ENCODE measurements at places on chromosomes 16 and 17.

DNA sequence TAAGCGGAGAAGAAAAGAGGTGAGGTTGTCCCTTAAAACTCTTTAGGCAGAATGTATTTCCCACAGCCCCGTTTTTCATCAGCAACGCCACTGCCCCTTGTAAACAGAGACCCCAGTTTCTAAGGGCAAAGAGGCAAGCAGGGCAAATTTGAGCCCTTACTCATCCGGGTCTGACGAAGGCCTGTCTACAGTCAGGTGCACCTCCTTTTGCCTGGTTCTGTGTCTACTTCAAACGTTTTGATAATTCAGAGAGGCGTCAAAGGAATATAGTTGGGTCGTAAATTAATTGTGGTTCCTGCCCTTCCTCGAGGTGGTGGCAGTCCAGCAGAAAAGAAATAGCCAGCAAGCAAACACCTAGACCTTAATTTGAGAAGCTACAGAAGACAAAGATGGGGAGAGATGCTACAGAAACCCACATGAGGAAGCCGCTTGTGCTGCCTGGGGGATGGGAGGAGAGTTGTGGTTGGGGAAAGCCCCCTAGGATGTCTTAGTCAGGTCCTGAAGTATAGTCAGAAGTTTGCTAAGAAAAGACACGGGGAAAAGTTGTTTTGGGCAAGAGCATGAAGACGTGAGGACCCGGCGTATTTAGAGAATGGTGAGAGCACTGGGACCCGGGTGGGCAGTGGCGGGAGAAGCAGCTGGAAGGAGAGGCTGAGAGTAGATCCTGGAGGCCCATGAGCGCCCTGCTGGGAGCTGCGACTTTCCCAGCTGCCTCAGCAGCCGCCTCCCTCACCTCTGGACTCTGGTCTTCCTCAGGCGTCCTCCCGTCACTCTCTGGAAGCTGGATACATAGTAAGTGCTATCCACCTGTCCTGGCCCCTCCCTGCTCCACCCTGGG lies 2.4 kb downstream of the FBRS start:
- peak; percentile 87 for DNase-seq

DNA sequence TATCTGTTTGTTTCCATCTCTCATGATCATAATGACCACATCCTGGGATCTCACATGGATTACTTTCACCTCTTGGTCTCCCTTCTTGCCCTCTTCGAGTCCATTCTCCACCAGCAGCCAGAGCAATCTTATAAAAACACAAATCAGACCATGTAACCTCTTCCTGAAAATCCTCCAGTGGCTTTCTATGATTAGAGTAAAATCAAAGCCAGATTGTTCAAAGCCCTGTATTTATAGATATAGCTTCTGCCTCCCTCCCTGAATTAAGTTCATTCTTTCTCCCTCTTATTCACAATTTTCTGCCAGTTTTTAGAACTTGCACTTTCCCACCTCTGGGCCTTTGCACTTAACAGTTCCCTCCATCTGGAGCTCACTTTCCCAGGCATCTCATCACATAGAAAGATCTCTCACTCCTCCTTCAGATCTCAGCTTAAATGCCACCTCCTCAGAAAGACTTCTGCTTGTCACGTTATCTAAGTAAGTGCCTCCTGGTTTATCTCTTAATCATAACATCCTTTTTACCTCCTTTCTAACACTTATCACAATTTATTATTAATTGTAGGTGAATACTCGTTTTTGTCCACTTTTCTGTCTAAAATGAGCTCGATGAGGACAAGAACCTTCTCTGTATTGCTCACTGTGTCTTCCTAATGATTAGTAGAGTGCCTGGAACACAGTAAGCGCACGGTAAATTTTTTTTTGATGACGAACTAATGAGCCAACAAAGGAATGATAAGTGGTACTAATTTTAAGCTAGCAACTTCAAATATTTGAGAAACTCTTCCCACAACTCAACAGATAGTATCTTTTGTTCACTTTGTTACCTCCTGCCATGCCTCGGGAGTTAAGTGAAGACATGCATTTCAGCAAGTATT lies 80.5 kb downstream of the CYB561 start:
- no peak for DNase-seq

DNA sequence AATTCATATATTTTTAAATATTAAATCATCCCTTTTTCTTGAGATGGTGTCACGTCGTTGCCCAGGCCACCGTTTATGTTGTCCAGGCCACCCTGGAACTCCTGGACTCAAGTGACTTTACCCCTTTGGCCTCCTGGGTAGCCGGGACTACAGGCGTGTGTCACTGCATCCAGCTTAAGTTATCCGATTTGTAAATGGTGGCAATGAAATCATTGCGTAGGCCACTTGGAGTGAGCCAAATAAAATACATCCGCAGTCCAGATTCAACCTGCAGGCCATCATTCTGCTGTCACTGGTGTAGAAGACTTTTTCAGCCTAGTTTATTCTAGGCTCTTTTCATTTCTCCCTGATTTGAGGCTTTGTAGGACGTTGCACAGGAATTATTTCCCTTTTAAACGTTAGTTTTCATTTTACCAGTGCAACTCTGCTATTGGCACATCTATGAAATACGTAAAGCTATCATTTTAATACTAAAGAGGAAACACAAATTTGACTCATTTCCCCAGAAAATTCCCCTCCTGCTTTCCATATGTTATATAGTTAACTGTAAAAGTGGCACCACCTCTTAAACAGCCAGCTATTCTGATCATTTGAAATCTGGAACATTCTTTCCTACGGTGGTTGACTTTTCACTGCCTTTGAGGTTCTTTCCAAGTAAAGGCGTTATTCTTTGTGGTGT lies 449.8 kb downstream of the MAF start:
- DNase-seq, result no peak

GRCh38 chr16:81553080-81553813 lies 108.6 kb downstream of the CMIP start:
- DNase-seq, result no peak

DNA sequence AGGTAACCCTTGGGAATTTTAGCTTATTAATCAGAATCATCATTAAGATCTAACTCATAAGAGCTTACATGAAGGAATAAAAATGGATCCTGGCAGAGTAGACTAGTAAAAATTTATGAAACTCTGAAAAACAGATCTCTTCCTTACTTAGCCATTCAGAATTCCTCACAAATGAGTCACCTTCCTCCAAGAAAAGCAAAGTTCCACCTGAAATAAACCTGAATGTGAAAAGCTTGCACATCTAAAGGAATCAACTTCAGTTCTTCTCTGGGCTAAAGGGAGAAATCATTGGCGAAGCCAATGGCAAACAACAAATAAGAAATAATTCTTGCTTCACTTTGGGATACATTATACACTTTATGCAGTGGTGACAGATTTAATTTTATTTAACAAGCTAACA lies 22.7 kb downstream of the MYO1D start:
- no peak for DNase-seq

GRCh38 chr16:66064801-66065530 lies 301.5 kb upstream of the CDH5 start:
- no peak for DNase-seq

DNA sequence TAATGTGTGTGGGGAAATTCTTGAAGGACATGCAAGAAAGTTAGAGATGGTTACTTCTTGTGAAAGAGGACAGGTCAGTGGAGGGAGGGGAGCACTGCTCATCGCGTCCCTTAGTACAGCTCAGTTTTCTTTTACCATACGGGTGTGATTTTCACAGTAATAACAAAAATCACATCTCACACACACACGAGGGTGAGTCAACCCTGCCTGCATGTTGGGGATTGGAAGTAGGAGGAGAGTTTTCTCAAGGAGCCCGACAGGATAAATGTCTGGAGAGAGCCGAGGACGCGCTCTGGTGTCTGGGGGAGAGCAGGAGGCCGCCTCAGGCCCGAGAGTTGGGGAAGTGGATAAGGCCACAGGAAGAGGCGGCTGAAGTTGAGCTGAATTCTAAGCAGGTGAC lies 16.4 kb downstream of the PLCD3 start:
- DNase-seq, result no peak

DNA sequence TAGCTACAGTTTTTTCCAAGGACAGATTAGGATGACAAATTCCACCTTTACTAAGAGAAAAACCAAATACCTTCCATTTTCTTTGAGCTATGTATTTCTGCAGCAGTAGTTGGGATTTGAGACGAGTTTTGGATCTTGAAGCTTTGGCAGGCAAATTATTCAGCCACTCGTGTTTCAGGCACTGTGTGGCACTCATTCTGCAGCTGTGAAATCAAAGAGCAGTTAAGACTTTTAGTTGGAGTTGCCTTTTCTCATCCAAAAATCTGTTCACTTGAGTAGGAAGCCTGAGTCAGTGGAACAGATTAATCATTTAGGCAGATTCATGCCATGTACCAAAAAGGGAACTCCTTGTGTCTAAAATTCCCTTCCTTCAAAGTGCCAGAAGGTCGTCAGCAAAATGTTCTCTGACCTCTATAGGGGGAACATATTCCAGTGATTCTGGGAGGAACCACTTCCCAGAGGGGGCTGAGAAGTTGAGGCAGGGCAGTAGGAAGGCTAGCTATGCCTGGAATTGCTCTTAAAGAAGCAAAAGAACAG lies 20.1 kb downstream of the ORC6 start:
- DNase-seq, result no peak

DNA sequence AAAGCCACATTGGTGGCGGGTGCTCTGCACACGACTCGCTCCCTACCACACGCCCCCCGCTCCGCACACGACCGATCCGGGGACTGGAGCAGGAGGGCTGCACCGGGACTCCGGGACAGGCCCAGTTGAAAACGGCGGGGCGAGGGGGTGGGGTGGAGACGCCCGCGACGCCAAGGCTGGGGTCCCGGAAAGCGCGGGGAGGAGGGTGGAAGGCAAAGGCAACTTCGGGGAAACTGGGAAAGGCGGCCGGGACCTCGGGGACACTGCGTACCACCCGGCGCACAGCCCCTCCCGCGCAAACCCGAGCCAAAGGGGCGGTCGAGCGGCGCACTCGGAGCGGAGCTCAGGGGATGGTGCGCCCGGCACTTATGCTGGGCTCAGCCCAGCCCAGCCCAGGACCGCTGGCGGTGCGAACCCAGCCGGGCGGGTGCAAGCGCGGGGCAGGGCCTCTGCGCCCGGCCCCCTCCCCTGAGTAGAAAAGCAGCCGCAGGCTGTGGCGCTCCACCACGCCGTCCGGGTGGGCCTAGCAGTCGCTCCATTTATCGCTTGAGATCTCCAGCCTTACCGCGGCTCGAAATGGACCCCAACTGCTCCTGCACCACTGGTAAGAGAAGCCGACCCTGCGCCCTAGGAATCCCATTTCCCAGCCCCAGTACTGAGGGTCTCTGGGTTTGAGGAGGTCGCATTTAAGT lies at the start of gene MT1M:
MT1M (plus strand) TSS at position 504 of the 692 bp plus-strand sequence; CDS start at position 577, 73 bp downstream.
- no peak for DNase-seq

DNA sequence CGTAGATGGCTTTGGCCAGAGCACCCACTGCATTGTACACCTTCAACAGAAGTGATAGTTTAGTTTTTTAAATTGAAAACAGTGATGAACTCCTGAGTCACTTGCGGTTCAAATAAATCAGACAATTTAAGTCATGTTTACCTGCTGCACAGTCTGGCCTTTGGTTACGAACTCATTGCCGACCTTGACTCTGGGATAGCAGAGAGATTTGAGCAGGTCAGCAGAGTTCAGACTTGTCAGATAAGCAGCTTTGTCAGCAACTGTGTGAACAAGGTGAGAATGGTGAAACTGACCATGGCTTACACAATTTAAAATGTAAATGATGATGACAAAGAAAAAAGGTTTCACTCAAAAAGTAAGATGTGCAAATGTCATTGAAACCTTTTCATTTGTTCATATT lies 9.3 kb downstream of the MYH4 start:
- DNase-seq, result no peak

All from CD4-positive, alpha-beta T cell treated with Interleukin-10 for 1 hour (primary cell).